Activated naive CD4-positive, alpha-beta T cell treated with anti-CD3 and anti-CD28 coated beads for 36 hours (primary cell): ENCODE measurements at places on chromosomes 12 and 14. TPM values are rescaled to one million over a fixed set of nuclear protein-coding genes. Genes with fewer than 3 reads are reported as not detected.

The CFAP73 gene
- 1.3 TPM for total RNA-seq

The RARG gene
- 4.6 TPM for total RNA-seq

The PITPNM2 gene
- 15.4 TPM for total RNA-seq

The LRCOL1 gene
- not detected for total RNA-seq

The PTPN6 gene
- 348 TPM for total RNA-seq

The PTCSC3 gene
- total RNA-seq: not detected

The P3H3 gene
- 2.0 TPM for total RNA-seq

The TAS2R46 gene
- total RNA-seq: 0.31 TPM

The GPRC5A gene
- 0.64 TPM for total RNA-seq

The KRT74 gene
- total RNA-seq: not detected

The DNAJC22 gene
- total RNA-seq: not detected

The HSPB8 gene
- total RNA-seq: not detected

The CS gene
- 330 TPM for total RNA-seq

The INHBC gene
- not detected for total RNA-seq

The PTPRO gene
- 0.17 TPM for total RNA-seq
